Posterior vena cava (tissue), 2 donors: ENCODE measurements at places on chromosomes 7 and 10. TPM values are rescaled to one million over a fixed set of nuclear protein-coding genes. Genes with fewer than 3 reads are reported as not detected.

- DNase-seq = no peak
These were observed 66.6 kb upstream of the CAMK2B start for GRCh38 chr7:44391746-44392617.

Gene CALCR
- not detected for total RNA-seq

DNA sequence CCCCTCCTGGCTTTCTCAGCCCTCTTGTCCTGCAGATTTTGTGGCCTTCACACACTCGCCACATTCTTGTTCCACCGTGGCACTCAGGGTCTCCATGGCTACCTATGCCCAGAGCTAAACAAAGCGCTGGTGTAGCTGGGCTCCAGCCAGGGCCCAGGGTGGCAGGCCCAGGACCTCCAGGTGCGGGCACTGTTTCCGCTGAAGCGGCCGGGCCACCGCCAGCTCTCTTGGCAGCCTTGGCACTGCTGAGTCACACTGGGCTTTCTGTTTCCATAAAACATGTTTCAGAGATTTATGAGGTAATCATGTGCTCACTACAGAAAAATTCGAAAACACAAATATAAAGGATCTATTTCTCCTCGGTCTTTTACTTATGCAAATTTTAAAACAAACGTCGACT is 51.3 kb downstream of the AOC1 start:
- no peak for DNase-seq

Gene FAM25C
- total RNA-seq = not detected

Gene SLC16A9
- total RNA-seq = 6.1 TPM

DNA sequence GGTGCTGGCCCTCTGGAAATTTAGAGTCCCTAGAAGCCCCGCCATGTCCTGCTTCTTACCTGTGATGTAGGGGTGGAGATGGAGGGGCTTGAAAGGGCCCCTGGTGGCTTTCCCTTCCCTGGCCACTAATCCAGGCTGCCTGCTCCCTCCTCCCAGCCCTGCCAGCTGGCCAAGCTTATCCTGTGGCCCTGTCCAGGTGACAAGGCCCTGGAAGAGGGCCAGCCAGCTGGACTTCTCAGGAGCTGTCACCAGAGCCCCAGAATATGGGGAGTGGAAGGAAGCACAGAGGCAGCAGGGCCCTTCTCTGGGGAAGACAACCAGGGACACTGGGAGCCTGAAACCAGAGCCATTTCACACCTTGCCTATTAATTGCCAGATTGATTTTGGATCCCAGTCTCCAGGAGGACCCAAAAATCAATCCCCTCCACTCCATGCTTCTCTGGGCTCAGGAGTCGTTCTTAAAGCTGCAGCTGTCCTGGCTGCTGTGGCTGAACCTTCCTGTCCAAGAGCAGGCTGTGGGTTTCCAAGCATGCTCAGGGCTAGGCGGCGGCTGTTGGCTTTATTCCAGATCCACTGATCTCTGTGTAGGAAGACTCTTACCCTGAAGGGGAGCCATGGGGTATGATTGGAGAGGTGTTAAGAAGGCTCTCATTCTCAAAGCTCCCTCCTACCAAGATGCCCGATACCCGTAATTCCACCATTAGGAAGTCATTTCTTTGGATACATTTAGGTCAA is 52.6 kb upstream of the PCBD1 start:
- DNase-seq = no peak

- DNase-seq = no peak
These were observed 2.9 kb upstream of the ZNF33A start for GRCh38 chr10:38007551-38007950.

Gene C7orf33
- not detected for total RNA-seq

DNA sequence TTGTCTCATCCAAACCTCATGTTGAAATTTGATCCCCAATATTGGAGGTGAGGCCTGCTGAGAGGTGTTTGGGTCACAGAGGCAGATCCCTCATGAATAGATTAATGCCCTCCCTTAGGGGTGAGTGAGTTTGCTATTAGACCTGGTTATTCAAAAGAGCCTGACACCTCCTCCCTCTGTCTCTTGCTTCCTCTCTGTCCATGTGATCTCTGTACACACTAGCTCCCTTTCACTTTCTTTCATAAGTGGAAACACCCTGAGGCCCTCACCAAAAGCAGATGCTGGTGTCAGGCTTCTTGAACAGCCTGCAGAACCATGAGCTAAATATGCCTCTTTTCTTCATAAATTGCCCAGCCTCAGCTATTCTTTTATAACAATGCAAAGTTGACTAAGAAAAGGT is 447.1 kb downstream of the MDFIC start:
- no peak for DNase-seq

- DNase-seq = no peak
These were observed at the start of gene LRRC4 for GRCh38 chr7:128030654-128031611. LRRC4 (minus strand) TSS chr7:128031437; CDS start chr7:128030640, 797 bp downstream.

DNA sequence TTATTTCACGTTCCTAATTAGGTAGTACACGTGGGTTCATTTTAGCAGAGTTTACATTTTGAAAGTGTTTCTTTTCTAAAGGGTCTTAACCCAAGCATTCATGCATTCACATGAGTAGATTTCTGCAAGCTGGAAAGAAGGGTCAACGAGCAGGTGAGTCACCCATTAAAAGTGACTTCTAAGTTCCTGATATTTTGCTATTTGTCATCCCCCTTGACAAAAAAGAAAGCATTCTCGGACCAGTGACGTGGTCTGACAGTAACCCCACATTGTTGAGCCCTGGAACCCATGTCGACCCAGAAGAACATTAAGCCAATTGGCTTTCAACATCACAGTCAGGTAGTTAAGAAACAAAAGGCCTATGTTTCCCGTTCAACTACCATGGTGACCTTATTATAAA is 49.6 kb downstream of the ABCB5 start:
- DNase-seq = no peak

DNA sequence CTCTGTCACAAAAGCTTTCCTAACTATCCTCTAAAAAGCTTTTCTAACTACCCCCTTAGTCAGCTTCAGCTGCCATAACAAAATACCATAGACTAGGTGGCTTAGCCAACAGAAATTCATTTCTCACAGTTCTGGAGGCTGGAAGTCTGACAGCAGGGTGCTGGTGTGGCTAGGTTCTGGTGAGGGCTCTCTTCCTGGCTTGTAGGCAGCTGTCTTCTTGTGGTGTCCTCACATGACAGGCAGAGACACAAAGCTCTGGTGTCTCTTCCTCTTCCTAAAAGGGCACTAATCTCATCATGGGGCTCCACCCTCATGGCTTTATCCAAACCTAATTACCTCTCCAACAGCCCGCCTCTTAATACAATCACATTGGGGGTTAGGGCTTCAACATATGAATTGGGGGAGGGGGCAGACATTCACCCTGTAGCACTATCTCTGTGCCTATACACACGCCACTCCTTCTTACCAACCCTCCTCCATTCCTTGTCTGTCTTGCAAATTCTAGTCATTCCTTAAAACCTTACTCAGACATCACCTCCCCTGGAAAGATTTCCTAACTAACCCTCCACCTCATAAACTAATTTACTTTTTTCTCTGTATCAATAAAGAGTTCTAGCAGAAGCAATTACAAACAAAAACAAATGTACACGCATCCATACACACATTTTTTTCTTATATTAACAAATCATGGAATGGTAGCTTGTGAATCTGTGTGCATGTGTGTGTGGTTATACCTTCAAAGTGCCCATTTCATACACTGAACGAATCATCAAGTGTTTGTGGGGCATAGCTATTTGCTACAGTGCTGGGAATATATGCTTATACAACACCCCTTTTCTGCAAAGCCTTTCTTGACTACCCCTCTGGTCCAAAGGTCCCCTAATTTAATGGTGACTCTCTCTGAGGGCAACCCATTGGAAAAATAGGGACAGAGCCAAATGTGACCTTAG is 26.4 kb downstream of the RHOBTB1 start:
- DNase-seq = no peak

GRCh38 chr10:76031769-76032699 is 600.6 kb downstream of the LRMDA start:
- no peak for DNase-seq

GRCh38 chr7:93601363-93601762 is 26.8 kb upstream of the CALCR start:
- DNase-seq = no peak

GRCh38 chr10:7409732-7410168 is 1.1 kb downstream of the SFMBT2 start:
- no peak for DNase-seq

Gene AKR1C8
- total RNA-seq = not detected

- DNase-seq = no peak
These were observed 51.6 kb downstream of the CYCS start for GRCh38 chr7:25073451-25073850.

DNA sequence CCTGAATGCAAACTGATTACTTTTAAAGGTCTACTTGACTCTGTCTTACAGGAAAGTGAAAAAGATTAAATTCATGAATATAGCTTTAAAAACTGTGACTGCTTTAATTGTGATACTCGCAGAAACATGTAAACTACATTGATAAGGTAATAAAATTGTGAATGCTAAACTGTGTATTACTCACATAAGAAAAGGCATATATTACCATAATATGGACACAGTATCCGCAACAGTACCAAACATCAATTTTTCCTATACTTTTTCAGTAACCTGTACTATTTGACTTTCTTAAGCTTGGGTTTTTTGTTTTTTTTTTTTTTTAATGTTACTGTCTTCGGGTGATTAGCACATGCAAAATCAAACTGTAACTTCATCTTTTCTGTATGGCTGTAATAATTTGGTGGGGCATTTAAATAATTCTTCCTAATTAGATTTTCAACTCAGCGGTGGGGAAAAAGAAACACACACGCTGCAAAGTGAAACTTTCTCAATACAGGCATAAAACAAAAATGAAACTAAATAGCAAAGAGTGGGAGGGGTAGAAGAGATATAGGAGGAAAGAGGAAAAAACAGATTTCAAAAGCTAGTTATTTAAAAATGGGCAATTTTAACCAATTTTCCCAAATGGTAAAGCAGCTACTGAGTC is 23.2 kb downstream of the NT5C3A start:
- no peak for DNase-seq

Gene ATOH7
- total RNA-seq = not detected

Gene BMPER
- total RNA-seq = 7.1 TPM

GRCh38 chr10:59752278-59752940 is 846 bp downstream of the MRLN start:
- DNase-seq = no peak

DNA sequence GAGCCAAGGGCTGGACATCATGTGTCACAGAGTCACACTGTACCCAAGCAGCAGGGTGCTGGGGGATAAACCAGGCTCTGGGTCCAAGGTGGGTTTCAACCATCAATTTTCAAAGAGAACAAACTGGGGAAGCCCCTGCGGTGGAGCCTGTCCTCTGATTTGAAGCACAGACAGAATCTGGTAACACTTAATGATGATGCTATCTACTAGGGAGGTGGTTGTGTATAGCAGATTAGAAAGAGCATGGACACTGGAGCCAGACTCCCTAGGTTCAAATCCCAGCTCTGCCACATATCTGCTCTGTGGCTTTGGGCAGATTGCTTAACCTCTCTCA is 204.9 kb upstream of the ZMIZ1 start:
- no peak for DNase-seq

GRCh38 chr7:132066761-132067171 is 509.5 kb downstream of the PLXNA4 start:
- no peak for DNase-seq

DNA sequence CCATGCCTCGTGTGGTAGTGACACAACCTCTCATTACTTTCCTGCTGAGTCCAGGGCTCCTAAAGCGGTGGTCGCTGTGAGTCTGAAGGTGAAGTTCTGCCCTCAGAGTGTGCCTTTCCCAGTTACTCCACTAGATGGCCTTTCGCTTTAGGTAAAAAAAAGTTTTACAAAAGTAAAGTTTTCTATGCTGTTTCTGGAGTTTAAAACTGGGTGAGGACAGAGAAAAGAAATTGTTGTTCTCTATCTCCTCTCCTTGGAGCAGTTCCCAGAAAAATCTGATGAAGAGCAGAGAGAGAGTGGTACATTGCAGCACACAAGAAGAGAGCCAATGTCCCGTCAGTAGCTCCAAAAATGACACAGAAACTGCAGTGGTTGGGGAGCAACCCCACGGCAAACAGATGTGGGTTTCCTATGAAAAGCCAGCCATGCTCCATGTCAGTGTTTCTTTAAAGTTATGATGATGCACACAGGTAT is 257.1 kb downstream of the GLI3 start:
- no peak for DNase-seq

GRCh38 chr10:88239212-88239611 is 343.9 kb downstream of the RNLS start:
- DNase-seq = no peak

Gene C10orf105
- 0.23 TPM for total RNA-seq

GRCh38 chr10:61456095-61456789 is 3.1 kb upstream of the TMEM26 start:
- no peak for DNase-seq

DNA sequence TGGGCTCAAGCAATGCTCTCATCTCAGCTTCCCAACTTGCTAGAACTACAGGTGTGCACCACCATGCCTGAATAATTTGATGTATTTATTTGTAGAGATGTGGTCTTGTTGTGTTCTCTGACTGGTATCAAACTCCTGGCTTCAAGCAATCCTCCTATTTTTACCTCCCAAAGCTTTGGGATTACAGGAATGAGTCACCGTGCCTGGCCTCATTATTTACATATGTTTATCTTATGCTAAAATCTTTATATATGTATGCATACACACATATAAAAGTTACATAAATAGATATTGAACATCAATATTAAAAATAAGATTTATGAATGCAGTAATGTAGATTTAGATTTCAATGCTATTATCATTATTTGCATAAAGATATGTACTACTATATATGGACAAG is 1634.5 kb upstream of the LRRTM3 start:
- no peak for DNase-seq

DNA sequence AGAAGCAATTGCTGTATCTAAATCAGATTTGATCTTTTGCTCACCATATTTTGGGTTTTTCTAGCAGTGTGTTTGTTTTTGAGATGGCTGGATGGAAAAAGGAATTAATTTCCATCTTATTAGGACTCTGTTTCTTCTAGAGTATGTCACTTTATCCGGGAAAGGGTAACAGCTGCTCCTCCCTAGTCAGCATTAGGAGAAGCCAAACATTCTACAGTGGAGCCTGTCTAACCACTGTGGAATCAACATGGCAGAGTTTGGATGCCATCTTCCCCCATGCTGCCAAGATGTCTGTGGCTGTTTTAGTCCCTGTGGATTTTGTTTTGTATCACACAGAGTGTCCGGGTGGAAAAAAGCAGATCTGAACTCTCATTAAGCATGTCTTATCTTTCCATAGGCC is 16.0 kb upstream of the LMOD2 start:
- no peak for DNase-seq

Gene EBLN1
- not detected for total RNA-seq

Gene NXPH1
- total RNA-seq = not detected

- no peak for DNase-seq
These were observed 11.2 kb upstream of the ARPC1B start for GRCh38 chr7:99363286-99363685.

- no peak for DNase-seq
These were observed 441.8 kb upstream of the AKR1E2 start for GRCh38 chr10:4384245-4384644.
